Progenitor cell of endocrine pancreas (in vitro differentiated cells): ENCODE measurements at places on chromosomes 2 and 18.

DNA sequence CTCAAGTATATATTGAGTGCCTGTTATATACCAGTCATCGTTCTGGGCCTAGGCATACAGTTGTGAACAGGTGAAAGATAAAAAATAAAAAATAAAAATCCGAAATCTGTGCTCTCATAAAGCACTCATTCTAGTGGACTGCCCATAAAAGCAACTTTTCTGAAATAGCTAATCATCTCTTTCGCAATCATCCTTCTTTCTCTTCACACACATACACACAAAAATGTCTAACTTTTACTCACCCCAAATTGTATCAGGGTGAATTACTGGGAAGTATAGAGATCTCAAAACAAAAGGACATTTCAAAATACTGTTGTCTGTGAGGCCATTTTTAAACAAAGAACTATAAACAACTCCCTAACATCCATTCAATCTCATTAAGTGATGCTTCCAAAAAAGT is 29.6 kb upstream of the ORC2 start:
- no peak for DNase-seq

- DNase-seq: no peak
Measured at GRCh38 chr18:37322492-37323035, 243.0 kb downstream of the CELF4 start.

GRCh38 chr2:37886745-37887144 is 38.3 kb upstream of the RMDN2 start:
- no peak for DNase-seq

- no peak for DNase-seq
Measured at GRCh38 chr2:45781464-45781811, 130.0 kb downstream of the PRKCE start.

DNA sequence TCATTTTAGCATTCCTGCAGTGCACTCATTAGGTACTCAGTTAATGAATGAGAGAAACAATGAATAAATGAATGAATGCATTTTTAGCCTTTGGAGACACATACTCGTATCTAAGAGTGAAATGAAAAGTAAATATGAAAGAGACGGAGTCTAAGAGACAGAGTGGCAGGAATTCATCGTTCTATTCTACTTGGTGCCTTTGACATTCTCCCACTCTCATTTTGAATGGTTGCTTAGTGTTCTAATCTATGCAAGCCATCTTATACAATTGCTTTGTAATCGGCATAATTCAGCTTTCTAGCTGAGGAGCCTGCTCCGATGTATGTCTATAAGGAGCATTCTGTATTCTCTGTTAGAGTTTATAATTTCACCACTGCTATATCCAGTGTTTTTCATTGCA is 554.9 kb downstream of the PLCL1 start:
- no peak for DNase-seq

GRCh38 chr2:100888601-100889000 is 68.7 kb downstream of the NPAS2 start:
- DNase-seq: no peak

GRCh38 chr2:126880324-126880723 is 18.4 kb upstream of the TEX51 start:
- no peak for DNase-seq

GRCh38 chr18:59729781-59730180 is 32.6 kb upstream of the CCBE1 start:
- no peak for DNase-seq

- no peak for DNase-seq
Measured at GRCh38 chr2:65727381-65727780, 295.0 kb upstream of the SPRED2 start.
